ENCODE measurements at places on chromosomes 16 and 17.
A peak's percentile ranks its signal among the peaks of the same experiment; 100 is the strongest.

DNA sequence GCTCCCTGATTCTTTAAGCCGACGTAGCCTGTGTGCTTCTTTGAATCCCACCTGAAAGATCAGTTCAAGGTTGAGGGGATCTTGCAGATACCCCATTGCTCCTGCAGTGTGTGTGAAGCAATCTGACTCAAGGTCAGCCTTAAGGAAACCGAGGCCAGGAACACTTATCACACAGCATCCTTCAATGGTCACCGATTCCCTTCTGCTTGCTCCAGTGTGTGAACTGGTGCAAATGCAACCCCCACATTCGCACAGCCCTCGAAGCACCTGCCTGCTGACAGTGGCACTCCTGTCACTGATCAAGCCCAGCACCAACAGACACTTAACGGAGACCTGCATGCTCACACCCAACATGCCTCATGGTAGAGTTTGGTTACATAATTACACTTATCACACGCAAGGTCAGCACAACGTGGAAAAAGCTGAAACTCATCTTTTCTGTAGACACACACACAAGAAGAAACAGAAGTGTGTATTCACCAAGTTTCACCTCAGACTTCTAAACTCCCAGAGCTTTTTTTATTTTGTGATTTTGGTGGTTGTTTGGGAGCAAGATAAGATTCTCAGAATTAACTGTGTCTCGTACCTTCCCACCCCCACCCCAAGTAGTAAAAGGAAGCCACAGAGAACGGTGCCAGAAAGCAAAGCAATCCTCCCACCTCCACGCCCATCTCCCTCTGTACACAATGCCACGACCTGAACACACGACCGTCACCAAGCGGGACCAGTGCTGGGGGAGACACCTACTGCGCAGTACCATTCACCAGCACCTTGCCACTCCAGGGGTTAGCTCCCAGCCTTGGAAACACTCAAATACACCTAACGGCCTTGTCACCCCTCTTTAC, 37.2 kb downstream of the LITAFD start:
- DNase-seq, result no peak

- peak; percentile 30 for DNase-seq
Measured at GRCh38 chr17:27569257-27569722, 61.7 kb upstream of the LGALS9 start.

DNA sequence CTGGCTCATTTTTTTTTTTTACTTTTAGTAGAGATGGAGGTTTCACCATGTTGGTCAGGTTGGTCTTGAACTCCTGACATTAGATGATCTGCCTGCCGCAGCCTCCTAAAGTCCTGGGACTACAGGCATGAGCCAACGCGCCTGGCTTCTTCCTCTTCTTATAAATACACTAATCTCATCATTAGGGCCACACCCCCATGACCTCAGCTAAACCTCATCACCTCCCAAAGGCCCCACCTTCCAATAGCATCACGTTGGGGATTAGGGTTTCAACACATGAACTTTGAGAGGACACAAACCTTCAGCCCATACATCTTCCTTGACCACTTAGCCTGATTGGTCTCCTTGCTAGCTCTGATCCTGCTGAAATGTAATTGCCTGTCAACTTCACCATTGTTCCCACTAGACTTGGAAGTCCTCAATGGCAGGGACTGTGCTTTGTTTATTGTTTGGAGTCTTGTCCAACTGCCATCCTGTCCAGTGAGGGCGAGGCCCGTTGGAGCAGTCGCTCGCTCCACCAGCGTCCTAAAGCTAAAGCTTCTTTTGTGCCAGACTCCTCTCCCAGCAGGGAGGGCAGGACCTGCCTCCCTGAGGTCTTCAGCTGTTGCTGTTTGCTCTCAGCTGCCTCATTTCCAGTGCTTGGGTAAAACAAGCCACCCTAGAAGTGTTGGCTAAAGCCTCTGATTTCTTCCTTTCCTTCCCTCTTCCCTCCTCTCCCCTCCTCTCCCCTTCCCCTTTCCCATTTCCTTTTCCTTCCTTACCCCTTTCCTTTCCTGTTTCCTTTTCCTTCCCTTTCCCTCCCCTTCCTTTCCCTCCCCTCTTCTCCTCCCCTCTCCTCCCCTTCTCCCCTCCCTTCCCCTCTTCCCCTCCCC, 85.3 kb downstream of the HAPSTR1 start:
- DNase-seq, result no peak

GRCh38 chr17:68868708-68869107, 86.5 kb downstream of the ABCA8 start:
- DNase-seq, result no peak

GRCh38 chr16:350203-350602, 2.3 kb downstream of the AXIN1 start:
- DNase-seq, result no peak

GRCh38 chr16:69056421-69056820, 49.0 kb upstream of the HAS3 start:
- DNase-seq, result no peak

- no peak for DNase-seq
Measured at GRCh38 chr17:18028114-18028951, 10.6 kb downstream of the ATPAF2 start.

DNA sequence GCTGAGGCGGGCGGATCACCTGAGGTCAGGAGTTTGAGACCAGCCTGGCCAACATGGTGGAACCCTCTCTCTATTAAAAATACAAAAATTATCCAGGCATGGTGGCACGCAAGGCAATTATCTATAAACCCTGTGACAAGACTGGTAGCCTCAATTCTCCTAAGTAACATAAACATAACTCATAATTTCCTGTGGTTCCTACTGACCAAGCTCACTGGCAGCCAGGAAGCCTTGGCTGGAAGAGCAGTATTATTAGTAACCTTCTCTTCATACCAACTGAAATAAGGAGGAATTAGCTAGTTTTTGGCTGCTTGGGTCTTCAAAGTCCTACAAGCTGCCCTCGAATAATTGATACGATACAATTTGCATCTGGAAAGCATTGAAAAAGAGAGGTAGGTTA, 31.6 kb upstream of the LRRC37A3 start:
- no peak for DNase-seq

DNA sequence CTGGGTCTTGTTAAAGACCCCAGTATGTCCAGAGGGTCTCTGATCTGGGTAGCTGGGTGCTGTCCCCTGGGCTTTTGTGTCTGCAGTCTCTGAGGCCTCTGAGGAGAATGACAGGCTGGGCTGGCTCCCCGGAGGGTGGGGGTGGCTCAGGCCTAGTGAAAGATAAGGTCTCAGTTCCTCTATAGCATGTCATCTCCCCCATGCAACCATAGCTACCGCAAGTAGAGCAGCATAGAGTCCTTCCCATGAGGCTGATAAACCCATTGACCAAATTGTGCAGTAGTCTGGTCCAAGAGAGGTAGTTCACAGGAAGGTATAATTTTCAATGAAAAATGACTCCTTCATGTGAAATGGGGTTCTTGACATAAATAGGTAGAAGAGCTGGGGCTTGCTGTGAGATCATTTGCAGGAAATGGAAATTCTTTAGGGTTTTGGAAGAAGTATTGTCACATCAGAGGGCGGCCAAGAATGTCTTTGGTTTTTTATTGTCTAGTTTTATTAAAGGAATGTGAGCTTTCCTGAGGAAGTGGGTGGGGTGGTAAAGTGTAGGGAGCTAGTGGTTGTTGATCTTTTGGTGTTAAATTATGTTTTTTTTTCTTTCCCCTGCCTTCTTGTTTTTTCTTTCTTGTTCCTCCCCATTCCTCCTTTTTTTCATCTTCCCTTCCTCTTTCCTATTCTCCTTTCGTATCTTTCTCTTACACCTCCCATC, 21.0 kb downstream of the SLC7A6OS start:
- DNase-seq, result peak; percentile 25

DNA sequence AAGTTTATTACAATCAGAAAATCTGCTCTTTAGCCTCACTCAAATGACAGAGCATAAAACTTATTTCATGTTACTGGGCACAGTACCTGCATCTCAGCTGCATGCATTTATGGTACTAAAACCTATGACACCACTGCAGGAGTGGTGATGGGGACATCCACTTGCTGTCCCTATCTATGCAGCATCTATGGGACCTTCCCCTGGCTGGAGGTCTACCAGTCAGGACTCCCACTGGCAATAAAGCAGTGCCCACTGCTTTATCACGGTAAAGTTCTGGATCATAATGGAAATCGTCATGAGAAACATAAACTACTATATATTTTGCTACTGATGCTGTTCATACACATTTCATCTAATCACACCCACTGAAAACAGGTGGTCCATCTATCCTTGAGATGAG, 26.2 kb downstream of the NSMCE1 start:
- DNase-seq, result no peak

DNA sequence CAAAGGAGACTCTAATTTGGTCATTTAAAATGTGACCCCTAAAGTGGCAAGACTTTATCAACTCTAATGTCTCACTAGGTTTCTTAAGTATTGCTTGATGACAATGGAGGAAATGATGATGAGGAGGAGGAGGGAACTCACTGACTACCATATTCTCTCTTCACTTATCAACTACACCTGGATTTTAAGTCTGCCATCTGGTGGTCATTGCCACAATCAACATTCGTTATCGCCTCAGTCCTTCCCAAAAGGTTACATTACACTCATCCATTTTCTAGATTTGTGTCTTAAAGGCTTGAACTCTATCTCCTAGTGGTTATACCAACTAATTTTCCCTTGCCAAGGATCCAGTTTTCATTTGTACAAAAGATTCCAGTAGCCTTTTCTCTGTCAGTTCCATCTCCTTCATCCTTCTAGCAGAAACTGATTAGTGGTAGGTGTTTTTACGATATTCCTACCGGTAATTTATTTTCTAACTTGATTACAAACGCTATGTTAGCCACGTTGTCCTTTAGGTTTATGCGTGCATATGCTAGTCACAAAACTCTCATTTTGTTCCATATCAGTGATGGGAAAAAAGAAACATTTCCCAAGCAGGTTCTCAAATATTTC, 114.6 kb upstream of the NOG start:
- no peak for DNase-seq

GRCh38 chr16:86619239-86619794, 41.0 kb downstream of the FOXL1 start:
- DNase-seq, result no peak

DNA sequence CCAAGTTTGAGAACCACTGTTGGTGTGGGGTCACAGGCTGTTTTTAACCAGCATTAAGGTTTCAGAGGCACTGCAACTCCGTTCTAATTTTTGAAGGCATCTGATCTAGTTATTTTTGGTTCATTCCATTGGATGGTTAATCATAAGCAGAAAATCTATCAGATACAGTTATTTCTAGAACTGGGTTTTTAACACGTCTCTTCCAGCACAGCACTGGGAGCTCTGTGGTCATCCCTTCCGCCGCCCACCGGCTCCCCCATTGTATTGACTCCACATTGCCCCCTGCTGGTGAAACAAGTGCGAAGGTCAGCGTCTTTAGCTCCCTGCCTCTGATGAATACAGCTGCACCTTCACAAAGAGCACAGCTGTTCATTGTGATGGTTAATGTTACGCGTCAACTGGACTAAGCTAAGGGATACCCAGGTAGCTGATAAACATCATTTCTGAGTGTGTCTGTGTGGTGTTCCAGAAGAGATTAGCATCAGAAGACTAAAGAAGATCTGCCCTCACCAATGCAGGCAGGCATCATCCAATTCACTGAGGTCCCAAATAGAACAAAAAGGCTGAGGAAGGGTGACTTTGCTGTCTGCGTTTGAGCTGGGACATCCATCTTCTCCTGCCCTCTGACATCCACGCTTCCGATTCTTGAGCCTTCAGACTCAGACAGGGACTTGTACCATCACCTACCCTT, 8.5 kb downstream of the CCL18 start:
- DNase-seq, result no peak

DNA sequence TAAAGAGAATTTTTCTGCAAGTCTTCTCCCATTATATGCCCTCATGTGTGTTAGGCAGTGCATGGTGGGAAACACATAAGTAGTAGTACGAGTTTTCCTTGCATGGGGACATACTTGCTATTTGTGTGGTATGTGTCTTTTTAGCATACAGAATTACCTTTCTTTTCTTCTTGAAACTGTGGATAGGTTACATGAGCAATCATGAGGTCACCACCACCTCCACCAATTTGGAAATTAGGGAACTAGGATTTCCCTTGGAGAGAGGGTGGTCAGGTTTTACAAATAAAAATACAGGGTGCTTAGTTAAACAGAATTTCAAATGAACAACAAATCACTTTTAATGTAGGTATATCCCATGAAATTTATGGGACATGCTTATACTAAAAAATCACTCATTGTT, 16.3 kb upstream of the AMZ2 start:
- no peak for DNase-seq

- no peak for DNase-seq
Measured at GRCh38 chr17:69086641-69087040, 25.9 kb upstream of the ABCA9 start.

- DNase-seq, result no peak
Measured at GRCh38 chr16:69928856-69929400, 22.2 kb upstream of the CLEC18A start.

DNA sequence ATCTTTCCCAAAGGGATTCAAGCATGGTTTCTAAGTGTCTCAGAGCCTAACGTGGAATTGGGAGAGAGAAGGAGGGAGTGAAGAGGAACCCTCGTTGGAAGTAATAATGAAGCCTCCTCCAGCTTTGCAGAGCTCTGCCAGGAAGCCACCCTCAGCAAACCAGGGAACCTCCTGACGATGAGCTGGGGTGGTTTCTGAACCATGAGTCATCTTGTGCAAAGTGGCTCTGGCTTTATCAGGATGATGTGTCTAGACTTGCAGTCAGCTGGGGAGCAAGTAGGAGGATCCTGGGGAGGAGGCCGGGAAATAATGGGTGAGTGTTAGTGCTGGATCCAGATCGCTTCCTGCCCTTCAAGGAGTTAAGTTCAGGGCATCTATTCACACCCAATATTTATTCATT, 191.7 kb upstream of the RBFOX1 start:
- no peak for DNase-seq

DNA sequence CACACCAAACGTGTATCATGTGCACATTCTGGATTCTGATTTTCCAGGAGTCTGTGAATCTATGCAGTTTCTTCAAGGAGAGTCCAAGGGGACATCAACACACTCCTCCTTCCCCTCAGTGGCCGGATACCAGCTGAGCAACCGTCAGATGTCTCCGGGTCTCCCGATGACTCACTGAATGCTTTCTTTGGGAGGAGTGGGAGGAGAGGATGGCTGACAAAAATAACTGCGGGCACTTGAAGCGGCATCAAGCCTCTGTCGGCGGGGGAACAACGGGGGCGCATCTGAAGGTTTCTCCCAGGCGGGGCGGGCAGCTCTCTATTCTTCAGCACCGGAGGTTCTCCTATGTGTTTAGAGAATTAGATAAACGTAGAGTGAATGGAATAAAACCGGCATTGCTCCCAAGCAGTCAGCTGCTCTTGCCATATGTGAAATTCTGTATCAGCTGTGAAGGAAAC, 24.6 kb upstream of the LRRC75A start:
- no peak for DNase-seq

DNA sequence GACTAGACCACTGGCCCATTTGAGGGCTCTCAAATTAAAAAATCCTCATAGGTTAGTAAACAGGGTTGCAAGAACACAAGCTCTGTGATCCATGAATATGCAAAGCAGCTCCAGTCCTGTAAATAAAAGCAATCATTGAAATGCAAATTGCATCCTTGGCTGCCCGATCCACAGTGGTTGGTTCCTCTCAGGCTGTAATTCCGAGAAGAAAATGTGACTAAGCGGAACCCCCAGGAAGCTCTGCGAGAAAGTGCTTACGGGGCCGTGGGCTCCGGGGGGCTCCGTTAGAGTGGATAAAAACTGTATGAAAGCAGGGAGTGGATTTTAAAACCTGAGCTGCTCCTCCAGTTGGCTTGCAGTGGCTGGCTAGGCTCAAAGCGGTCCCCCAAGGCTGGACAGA, 2.5 kb downstream of the GPRC5B start:
- DNase-seq, result no peak
